Activated B cell treated with CpG ODN at 0.5 μM for 24 hours (primary cell): ENCODE measurements at places on chromosomes 6 and 20. TPM values are rescaled to one million over a fixed set of nuclear protein-coding genes. Genes with fewer than 3 reads are reported as not detected.

PLCB4 gene
- not detected in 2 replicates for total RNA-seq

CALHM4 gene
- total RNA-seq: not detected in 2 replicates

RNF146 gene
- total RNA-seq: 32.9 and 35.3 TPM in 2 replicates

DCDC2 gene
- not detected in 2 replicates for total RNA-seq

HLA-F gene
- total RNA-seq: 726 and 736 TPM in 2 replicates

TCP11 gene
- not detected in 2 replicates for total RNA-seq

POM121L2 gene
- not detected in 2 replicates for total RNA-seq

CLPSL1 gene
- total RNA-seq: not detected in 2 replicates

CFB gene
- total RNA-seq: 0.29 TPM in 1 of 2 replicates, not detected in the other

GRCh38 chr6:130293800-130294199 is 71.0 kb upstream of the SAMD3 start:
- DNase-seq: no peak

- no peak for DNase-seq
Observed at GRCh38 chr20:33423141-33423834, 20.3 kb downstream of the SNTA1 start.

GRCh38 chr6:161772176-161772575 is 498.3 kb upstream of the AGPAT4 start:
- no peak for DNase-seq

DNA sequence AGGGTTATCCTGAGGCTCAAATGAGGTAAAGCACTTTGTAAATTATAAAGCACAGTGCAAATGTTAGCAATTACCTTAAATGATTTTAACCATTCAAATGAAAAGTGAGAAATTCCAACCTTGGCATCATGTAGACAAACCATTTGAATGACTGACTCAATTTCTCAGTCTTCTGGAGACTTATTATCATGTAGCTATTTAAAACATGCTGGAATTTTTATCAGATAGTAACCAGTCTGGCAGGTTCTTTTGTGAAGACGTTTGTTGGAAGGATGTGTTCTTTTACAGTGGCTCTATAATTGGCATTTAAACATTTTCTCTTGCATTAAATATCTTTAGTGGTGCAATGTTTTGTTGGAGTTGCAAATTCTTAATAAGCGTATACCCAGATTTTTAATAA is 386.6 kb downstream of the NKAIN2 start:
- no peak for DNase-seq

DNA sequence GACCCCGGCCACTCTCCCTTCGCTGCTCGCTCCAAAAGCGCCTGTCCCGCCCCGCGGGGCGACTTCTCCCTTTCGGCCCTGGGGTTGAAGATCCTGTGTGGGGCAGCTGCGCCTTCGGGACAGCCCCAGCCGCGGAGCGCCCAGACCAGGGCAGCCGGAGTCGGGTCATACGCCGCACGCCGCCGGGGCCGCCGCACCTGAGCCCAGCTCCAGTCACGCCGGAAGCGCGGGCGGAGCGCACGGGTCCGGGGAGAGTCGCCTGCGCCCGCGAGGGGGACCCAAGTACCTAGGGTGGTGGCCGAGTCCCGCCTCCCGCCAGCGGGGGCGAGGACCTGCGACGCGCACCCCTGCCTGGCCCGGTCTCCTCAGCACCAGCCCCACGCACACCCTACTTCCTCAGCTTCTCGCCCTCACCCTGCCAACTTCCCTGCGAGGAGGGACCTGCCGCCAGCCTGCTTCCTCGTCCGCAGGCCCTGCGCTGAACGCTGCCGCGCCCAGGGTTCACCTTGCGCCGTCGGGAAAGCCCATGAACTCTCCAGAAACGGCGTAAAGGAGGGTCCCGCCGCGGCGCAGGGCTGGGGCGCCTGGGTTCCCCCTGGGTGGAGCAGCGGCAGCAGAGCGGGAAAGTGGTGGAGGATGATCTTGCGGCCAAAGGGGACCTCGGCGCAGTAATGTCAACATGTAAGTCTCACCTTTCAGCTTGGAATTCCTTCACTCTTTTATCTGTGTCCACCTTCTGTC is at the start of gene ADGRG6:
ADGRG6 (plus strand) TSS at position 357 of the 741 bp plus-strand sequence; CDS start at position 680, 323 bp downstream.
- DNase-seq: peak; percentile 16

DNA sequence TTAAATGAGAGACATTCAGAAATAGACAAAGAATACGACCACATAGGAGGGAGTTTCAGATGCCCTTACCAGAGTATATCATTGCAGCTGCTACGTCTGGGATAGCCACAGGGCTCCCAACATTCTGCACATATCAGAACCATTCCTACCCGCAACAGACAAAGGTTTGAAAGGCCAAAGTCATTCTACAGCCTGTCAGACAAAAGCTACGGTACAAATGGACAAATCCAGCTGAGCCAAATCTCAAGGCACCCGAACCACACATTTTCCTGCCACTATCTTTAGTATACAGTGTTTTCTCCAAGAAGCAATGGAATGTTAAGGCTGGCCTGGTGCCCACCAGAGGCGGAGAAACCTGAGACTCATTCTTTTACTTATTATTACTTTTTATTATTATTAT is 30.5 kb upstream of the LYRM2 start:
- DNase-seq: no peak

- DNase-seq: peak; percentile 63
Observed at GRCh38 chr20:64099880-64100565, 7.3 kb downstream of the NPBWR2 start.

- DNase-seq: no peak
Observed at GRCh38 chr6:42984924-42985475, 630 bp downstream of the PPP2R5D start.

- DNase-seq: no peak
Observed at GRCh38 chr6:111792241-111792640, 81.0 kb downstream of the FYN start.
